Non-pigmented ciliary epithelial cell (primary cell): ENCODE measurements at places on chromosomes 4 and X.

DNA sequence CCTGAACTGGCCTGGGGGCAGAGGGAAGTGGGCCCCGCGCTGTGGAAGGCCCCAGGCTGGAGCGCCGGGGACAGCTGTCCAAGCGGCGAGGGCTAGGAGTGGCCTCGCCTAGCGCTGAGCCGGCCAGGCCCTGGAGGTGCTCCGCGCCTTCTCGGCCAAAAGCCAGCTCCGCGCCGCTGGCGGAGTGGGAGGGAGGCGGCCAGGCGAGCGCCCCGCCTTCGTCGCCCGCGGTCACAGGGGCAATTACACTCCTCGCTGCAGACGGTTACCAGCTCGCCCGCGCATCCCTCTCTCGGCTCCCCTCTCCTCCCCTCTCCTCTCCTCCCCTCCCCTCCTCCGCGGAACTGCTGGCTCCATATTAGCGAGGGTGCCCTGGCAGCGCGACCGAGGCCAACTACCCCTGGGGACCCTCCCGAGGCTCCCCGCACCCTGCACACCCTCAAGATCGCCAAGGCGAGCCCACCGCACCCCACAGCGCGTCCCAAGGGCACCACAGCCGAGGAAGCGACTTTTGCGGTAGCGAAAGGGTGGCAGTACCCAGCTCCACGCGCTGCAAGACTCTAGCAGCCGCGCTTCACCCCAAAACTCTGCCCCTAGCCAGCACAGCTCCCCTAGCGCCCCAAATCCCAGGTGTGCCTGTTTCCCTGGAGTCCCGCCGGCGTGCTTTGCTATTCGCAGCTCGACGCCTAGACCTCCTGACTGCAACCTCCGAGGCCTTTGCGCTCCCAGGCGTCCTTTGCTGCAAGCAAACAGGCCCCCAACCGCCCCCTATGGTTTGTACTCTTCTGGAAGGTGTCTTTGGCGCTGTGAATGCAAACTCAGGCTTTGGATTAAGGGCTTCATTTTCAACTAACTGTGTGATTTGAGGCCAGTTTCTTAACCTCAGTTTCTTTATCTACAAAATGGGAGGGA lies 91.4 kb downstream of the BCOR start:
- DNase-seq = no peak

DNA sequence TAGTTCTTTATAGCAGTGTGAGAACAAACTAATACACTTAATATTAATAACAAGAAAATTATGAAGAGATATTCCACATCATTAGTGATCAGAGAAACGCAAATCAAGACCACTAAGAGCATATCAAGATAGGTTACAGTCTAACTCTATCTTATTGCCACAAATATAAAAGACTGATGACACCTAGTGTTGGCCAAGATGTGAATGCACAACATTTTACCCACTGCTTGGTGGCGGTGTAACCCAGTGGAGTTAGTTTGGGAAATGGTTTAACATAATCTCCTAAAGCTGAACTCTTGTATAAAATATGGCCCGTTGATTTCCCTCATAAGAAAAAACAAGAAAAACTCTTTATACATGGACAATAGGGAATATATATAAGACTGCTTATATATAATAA lies 92.4 kb downstream of the SLITRK2 start:
- no peak for DNase-seq

- DNase-seq = no peak
Observed at GRCh38 chr4:133929531-133930239, 271.9 kb downstream of the PABPC4L start.

GRCh38 chr4:113147498-113148111 lies 98.2 kb downstream of the ANK2 start:
- no peak for DNase-seq

DNA sequence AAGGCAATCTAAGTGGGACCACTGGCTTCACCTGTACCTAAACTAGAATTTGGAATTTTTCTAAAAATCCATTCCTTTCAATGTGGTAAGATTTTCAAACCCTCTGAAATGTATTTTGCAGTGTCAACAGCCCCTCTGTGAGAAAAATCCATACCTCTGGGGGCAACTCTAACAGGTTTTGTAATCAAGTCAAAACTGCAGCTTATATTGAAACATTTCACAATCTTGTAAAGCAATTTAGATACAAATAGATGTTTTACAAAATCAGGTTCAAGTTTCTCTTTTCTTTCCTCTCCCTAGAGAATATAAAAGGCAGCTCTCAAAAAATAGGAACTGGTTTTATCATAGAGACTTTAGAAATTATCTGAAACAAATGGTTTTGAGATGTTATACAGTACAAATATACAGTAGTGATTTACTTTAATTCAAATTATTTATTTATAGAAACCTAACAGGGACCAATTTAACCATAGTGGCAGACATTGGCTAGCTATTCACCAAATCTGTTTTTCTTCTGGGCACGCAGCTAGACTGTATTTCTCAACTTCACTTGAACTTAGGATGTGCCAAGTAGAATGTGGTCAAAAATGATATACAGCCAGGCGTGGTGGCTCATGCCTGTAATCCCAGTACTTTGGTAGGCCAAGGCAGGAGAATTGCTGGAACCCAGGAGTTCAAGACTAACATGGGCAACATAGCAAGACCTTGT lies 36.3 kb upstream of the SPINK2 start:
- no peak for DNase-seq

- no peak for DNase-seq
Observed at GRCh38 chr4:519203-519651, 20.2 kb downstream of the PIGG start.

GRCh38 chr4:55834086-55834795 lies 14.7 kb downstream of the EXOC1L start:
- DNase-seq = no peak

DNA sequence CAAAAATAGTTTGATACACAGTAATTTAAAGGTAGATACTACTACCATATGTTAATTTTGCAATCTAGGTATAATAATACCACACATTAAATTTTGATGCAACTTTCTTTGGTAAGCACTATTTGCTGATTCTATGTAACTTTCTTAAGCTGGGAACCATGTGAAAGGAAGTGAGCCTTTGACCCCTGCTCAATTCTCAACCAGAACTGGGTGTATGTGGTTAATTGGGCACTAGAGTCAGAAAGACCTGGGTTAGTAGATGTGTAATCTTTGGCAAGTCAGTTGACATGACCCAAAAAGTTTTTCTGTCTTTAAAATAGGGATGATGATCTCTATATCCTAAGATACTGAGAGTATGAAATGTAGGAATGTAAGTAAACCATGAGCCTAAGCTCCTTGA lies 22.4 kb downstream of the TLR2 start:
- DNase-seq = no peak

GRCh38 chr4:39410415-39410814 lies 3.7 kb downstream of the KLB start:
- DNase-seq = no peak

DNA sequence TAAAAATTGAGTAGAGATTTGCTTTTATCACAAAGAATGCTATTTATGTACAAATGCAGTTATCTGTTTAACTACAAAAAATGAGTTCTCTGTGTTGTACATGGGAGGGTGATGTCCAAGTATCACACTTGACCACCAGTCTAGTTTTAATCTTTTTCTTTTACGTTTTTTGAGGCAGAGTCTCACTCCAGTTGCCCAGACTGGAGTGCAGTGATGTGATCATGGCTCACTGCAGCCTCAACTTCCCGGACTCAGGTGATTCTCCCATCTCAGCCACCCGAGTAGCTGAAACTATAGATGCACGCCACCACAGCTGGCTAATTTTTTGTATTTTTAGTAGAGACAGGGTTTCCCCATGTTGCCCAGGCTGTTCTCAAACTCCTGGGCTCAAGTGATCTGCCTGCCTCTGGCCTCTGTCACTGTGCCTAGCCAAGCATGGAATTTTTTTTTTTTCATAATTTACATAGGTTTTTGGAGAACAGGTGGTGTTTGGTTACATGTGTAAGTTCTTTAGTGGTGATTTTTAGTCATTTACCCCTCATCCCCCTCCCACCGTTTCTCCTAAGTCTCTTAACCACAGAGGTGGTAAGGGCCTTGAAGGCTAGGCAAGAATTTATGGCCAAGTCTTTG lies 47.9 kb upstream of the RPA4 start:
- no peak for DNase-seq

DNA sequence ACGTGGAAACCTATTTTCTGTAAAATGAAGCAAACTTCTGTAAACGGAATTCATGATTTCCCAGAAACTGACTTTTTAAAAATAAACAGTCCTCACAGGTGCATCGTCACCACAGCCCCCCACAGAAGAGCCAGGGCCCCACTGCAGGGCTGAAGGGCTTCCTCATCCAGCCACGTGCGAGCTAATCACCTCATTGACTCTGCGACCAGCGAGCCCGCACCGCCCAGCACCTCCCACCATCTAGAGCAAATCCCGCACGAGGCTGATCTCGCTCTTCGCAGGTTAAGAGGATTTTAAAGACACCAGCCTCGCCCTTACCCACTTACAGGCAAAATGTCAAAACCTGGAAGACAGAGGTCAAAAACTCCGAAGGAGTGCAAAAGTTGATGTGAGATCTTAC lies 14.8 kb downstream of the PPP2R3B start:
- no peak for DNase-seq

GRCh38 chrX:118153270-118153669 lies 36.7 kb upstream of the KLHL13 start:
- DNase-seq = no peak

GRCh38 chr4:142549726-142550463 lies 296.2 kb downstream of the INPP4B start:
- peak; percentile 75 for DNase-seq

GRCh38 chr4:152385551-152385950 lies 150.3 kb downstream of the FBXW7 start:
- no peak for DNase-seq

DNA sequence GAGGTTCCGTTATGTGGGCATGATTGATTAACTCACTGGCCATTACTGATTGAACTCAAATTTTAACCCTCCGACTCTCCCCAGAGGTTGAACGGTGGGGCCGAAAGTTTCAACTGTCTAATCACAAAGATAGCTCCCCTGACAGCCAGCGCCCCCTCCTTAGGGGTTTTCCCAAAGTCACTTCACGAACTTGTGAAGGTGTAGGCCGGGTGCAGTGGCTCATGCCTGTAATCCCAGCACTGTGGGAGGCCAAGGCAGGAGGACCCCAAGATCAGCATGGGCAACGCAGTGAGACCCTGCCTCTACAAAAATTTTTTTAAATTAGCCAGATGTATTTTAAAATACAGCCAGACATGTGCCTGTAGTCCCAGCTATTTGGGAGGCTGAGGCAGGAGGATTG lies 39.8 kb upstream of the RBM47 start:
- no peak for DNase-seq

GRCh38 chr4:139910106-139910505 lies 243.9 kb downstream of the MAML3 start:
- DNase-seq = no peak

GRCh38 chr4:98573791-98574190 lies 84.6 kb downstream of the TSPAN5 start:
- DNase-seq = no peak

DNA sequence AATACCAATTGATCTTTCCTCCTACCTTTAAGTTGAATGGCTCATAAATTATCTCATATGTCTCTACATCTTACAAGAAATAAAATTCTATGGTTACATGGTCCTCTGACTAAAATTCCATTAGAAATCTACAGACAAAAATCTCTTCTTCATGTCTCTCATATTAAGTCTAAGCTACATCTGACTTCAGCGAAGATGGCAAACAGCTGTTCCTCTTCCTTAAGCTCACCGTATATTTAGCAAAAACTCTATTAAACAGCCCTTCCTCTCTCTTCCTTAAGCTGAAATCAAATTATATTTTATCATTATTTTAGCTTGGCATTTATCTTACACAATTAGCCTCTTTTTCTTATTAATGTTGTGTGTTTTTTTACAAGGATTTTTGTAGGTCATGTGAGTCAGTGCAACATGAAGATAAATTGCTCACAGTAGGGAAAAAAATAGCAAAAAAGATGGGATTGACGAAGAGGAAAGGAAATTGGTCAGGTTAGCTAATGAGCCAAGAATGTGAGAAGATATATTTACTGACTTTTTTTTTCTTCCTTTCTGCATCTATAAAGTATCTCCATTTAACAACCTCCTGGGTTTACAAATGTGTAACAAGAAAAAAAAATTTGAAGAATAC lies 2412.8 kb downstream of the ARAP2 start:
- DNase-seq = no peak

DNA sequence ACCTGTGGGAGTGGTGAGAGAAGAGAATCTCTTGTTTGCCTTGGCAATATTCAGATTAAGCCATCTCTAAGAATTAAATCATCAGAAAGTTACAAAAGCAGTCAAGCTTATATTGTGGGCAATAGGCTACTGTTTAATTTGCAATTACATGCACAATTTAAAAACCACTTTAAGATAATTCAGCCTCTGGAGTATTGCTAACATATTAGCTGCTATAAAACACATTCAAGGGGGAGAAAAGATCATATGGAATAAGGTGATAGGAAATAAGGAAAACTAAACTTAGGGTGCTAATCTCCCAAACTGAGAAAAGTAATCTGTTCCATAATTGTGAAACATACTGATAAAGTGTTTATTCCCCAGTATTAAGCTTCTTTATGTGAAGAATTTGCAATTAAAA lies 103.9 kb downstream of the ARAP2 start:
- no peak for DNase-seq

GRCh38 chr4:92304121-92304520 lies 355 bp downstream of the GRID2 start:
- no peak for DNase-seq

- no peak for DNase-seq
Observed at GRCh38 chr4:56990109-56990905, 11.6 kb downstream of the POLR2B start.

DNA sequence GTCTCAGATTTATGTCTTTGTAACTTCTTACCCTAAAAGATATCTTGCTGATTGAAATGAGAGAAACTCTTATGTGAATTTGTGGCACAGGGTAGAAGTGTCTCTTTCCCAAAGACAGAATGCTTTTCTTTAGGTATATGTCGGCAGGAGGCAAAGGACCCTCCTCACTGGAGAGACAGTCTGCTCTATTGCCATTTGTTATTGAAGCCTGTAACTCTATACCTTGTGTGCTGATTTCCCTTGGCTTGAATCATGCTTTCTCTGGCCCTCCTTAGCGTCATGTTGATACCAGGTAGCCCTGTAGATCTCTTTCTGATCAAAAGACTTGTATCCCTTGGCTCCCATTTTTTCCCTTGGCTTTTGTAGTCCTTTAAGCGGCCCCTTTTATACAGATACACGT lies 284.3 kb downstream of the CXXC4 start:
- DNase-seq = no peak

GRCh38 chr4:3122081-3122563 lies 47.6 kb downstream of the HTT start:
- DNase-seq = no peak
